ENCODE measurements at places on chromosomes 11 and 22.

- DNase-seq = no peak
Observed at GRCh38 chr11:95944623-95945022, 20.7 kb upstream of the MTMR2 start.

GRCh38 chr11:62732830-62733229 is 4.5 kb downstream of the TTC9C start:
- DNase-seq = no peak

GRCh38 chr11:128908391-128909246 is 17.5 kb downstream of the KCNJ5 start:
- DNase-seq = peak; percentile 37

DNA sequence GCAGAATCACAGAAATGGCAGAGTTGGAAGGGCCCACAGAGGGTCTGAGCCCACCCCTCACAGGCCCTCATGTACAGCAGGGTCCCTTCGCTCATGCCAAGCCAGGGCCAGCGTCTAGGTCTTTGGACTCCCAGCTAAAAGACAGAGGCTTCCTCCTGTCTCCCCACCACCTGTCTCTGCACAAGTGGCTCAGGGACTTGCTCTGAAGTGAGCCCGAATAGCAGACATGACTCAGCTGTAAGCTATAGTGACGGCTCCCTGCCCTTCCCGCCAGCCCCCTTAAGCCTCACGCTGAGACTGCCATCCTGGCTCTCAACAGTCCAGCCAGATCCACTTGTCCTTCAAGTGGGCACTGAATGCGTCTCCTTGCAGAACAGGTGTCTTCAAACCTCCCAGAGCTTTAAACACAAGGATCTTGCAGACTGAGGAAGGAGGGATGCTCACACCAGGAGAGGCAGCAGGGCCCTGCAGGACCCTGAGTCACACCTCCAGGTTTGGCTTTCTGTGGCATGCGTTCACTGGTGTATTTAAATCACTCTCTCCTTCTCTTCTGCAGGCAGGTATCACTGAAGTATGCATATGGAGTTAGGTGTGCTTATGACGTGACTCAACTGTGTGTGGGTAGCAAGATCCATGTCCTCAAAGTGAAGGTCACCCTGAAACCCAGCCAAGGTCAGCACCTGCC is 154.9 kb downstream of the CACNA1I start:
- DNase-seq = no peak

DNA sequence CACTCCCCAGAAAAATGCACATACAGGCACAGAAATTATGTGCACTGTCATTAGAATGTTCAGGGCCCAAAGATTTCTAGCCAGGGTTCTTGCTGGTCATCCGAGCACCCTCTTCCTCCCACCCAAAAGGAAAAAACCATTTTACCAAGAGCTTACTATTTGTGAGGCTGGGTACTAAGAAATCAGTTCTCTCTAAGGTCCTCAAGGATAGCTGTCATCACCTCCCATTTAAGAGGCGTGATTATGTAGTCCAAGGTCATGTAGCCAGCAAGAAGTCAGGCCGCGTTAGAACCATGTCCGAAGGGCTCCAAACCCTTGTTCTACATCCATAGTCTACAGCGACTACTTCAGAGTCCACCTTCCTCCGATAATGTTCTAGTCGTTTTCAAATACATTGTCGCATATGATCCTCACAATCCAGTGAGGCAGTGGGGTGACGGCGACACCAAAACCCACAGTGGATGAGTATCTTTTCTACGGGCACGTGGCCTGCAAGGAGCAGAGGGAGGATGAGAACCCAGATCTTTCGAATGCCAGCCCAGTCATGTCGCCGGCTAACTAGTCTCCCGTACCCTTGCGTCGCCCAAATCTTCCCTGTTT is 634 bp downstream of the TIMM8B start:
- DNase-seq = no peak

DNA sequence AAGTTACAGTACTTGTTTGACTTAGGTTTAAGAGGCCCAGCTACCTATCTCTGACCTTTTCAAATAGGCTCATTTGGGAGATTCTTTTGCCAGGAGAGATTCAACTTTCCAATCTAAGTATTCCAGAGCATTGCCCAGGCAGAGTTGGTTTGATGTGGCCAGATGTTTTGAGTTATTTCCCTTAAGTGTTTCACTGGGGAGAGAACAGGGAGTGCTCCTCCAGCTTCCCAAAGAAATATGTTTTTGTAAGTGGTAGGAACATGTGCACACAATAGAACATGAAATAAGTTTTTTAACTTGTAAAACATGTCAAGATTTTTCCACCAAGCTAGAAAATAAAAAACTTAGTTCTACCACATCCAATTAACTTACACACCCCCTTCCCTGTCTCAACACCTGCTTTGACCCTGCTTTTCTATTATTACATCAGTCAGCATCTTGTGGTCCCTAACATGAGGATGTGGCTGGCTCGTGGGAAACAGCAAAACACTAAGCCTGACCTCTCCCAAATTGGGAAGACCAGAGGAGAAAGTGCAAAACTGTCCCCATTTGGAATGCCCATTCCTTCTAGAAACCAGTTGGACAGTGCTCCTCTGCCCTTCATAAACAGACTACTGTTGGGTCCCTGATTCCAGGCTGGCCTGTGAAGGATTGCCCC is 70.4 kb upstream of the RASSF10 start:
- DNase-seq = no peak

GRCh38 chr11:119029340-119030028 is 1.2 kb downstream of the SLC37A4 start:
- DNase-seq = no peak

All from GM04503 (cell line).